ENCODE measurements at places on chromosomes 6 and 20.

DNA sequence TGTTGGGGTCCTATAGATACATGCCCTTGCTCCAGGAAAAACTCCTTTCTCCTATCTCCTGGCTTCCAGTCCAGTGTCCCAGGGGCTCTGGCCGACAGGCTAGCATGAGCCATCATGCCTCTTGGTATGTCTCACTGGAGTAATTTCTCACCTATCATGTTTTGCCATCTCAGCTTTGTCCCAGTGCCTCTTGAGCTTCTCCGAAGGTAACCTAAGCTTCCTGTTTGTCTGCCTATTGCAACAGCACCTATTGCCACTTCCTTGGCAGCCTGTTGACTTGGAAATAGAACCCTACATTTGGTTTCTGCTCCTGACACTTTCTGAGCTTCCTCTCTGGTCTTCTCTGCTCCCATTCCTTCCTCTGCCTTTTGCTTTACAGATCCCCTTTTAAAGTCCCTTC lies 197.7 kb downstream of the KCNQ5 start:
- DNase-seq = no peak

DNA sequence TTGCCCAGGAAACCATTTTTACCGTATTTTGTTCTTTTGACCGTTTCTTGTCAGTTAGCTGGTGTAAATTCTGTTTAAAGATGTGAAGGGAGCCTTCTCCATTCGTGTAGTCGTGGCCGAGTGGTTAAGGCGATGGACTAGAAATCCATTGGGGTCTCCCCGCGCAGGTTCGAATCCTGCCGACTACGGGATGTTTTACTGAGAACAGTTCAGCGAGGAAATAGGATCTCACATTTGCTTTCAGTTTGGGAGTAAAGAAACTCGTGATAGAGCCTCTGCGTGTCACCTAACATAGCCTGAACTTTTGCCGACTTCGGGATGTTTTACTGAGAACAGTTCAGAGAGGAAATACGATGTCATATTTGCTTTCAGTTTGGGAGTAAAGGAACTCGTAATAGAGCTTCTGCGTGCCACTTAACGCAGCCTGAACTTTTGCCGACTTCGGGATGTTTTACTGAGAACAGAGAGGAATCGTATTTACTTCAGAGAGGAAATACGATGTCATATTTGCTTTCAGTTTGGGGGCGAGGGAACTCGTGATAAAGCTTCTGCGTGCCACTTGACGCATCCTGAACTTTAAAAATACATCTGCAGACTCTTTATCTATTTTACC lies 5.9 kb upstream of the ZNF184 start:
- DNase-seq = peak; percentile 84

DNA sequence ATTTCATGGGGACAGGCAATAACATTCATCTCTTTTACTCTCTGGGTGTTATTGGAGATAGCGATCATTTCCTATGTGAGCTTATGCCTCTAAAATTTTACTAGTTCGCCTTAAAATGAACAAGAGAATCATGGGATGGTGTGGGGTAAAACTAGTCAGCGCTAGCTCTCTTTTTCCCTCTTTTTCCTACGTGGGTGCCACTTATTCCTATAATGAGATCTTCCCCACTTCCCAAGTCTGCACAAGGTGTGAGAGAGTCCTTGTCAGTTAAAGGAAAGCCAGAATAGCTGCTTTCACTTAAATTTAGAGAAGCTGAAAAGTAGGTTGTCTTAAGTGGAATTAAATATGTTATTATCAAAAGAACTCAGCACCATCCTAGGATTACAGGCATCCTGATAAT lies 173.2 kb upstream of the BMP5 start:
- DNase-seq = no peak

- peak; percentile 41 for DNase-seq
Observed at GRCh38 chr20:58389324-58389967, 417 bp downstream of the VAPB start.

GRCh38 chr20:50413088-50413500 lies 97.1 kb upstream of the PTPN1 start:
- no peak for DNase-seq

DNA sequence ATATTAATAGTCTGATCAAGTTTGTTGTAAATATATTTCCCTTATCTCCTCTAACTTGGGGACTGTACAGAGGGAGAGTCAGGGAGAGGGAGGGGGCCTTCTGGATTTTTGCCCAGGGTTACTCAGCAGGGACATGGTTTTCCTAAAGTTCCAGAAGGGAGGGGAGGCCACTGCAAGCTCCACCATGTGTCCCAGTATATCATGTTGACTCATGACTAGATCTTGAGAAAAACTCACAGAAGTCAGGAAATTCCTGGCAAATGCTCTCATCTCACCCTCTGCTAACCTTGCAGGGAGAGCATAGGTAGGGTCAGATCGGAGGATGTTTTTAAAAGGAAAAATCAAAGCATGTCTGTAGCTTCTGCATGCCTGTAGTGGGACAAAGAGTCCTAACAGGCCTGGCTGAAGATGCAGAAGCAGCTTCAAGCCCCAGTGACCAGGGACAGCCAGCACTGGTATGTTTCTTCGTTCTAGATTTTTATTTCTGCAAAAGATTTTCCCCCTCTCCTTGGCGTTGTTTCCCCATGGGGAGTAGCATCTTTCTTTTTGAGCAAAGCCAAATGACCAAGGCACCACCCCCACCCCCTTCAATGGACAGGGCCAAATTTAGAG lies 272.9 kb upstream of the SUPT3H start:
- DNase-seq = no peak

- DNase-seq = no peak
Observed at GRCh38 chr20:8306937-8307336, 174.9 kb downstream of the PLCB1 start.

DNA sequence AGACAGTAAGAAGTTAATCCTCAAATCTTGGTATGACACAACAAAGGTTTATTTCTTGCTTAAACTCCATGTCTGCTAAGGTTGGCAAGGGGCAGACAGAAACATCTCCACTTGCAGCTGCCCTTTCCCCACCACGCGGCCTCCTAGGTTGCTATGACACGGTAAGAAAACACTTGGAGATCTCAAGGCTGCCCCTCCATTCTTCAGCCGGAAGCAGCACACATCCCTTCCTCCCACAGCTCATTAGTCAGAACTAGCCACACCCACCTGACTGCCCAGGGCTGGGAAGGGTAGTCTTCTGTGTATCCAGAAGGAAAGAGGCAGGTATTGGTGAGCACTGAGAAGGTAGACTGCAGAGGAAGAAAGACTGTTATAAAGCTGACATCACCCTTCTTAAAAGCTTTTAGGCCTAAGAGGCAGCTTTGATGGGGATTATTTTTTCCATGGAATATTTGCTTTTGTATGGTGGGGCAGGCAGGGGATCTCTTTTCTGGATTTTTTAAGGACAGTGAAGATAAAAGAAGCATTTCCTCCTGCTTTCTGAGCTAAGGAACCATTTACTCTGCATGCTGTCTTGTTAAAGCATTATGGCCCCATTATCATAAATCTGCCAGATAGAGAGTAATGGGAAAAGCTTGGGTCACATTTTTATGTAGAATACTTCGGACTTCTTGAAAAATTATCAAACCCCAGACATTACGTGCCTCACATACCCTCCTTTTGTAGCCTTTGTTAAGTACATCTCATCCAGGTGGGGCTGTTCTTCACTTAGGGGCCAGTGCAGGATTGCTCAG lies 41.6 kb downstream of the MRAP2 start:
- no peak for DNase-seq

GRCh38 chr6:20740727-20741126 lies 206.5 kb downstream of the CDKAL1 start:
- no peak for DNase-seq

DNA sequence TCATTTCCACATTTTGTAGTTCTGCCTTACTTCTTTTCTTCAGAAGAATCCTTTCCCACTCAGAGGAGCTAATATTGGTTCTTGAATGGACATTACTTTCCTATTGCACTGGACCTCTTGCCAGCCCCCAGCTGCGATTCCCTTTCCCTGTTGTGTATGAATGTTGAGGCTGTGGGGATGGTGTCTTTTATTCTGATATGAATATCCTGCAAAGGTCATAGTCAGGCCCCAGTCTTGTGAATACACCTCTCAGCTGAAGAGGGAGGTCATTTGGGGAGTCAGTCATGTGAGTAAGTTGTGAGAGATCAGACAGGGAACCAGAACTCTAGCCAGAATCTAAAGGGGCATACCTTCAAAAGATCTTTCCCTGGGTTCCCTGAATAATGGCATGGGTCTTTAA lies 32.6 kb upstream of the OSTM1 start:
- no peak for DNase-seq

GRCh38 chr6:45500924-45501816 lies 123.4 kb upstream of the SUPT3H start:
- no peak for DNase-seq

DNA sequence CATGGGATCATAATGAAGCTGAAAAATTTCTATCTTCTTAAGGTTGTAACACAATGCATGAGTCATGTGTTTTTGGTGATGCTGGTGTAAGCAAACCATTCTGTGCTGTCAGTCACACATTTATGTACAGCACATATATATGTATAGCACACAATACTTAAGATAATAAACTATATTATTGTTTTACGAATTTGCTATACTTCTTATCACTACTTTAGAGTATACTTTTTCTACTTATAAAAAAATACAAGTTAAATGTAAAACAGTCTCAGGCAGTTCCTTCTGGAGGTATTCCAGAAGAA lies 920.1 kb upstream of the FLRT3 start:
- DNase-seq = no peak

GRCh38 chr6:73562558-73562957 lies 41.7 kb upstream of the EEF1A1 start:
- DNase-seq = no peak

DNA sequence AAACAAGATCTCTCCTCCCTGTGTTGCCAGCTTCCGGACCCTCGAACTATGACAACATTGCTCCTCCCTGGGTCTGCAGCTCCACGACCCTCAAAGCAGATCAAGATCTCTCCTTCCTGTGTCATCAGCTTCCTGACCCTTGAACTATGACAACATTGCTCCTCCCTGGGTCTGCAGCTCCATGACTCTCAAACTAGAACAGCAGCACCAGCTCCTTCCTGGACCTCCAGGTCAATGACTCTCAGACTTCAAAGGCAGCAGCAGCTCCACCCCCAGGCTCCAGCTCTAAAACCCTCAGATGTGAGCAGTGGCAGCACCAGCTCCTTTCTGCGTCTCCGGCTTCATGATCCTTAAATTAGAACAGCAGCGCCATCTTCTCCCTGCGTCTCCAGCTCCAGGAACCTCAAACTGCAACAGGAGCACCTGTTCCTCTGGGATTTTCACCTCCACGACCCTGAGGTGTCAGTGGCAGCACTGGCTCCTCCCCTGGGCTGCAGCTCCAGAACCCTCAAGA lies 341.0 kb upstream of the SULF2 start:
- DNase-seq = no peak
